Activated CD4-positive, alpha-beta T cell treated with anti-CD3 and anti-CD28 coated beads for 36 hours (primary cell): ENCODE measurements at places on chromosomes 11 and 22. TPM values are rescaled to one million over a fixed set of nuclear protein-coding genes. Genes with fewer than 3 reads are reported as not detected.

- no peak for DNase-seq
Measured at GRCh38 chr11:123018702-123019101, 37.1 kb upstream of the BSX start.

DNA sequence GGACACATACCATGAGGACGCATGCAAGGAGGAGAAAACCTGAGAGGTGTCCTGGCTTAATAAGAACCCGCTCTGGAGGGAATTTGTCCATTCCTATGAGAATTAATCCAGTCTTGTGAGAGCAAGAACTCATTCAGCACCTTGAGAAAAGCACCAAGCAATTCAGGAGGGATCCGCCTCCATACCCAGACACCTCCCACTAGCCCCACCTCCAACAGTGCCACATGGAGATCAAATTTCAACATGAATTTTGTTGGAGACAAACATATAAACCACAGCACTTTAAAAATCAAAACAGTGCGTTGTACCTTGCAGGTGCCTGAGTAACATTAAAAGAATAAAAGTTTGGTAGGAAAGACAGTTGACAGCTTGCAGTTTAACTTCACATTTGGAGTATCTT, 11.4 kb downstream of the UBE4A start:
- no peak for DNase-seq

- DNase-seq = no peak
Measured at GRCh38 chr11:62774407-62774806, 3.2 kb downstream of the TAF6L start.

GRCh38 chr11:88378422-88379066, 41.0 kb upstream of the CTSC start:
- no peak for DNase-seq

DNA sequence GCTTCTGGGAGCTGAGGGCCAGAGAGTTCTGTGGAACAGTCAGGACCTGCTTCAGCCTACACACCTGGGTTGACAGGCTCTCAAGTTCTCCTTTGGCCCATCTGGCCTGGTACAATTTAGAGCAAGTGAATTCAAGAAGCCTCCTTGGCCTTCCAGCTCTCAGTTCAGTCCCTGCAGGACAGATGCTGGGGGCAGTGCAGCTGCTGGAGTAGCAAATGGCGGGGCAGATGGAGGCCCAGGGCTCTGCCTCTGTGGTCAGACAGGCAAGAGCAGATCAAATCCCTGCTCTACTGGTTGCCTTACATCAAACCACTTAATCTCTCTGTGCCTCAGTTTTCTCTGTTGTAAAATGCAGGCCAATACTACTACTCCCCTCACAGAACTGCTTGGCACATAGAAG, 8.7 kb upstream of the KCNK7 start:
- no peak for DNase-seq

GRCh38 chr11:112786196-112786595, 175.0 kb upstream of the NCAM1 start:
- no peak for DNase-seq

DNA sequence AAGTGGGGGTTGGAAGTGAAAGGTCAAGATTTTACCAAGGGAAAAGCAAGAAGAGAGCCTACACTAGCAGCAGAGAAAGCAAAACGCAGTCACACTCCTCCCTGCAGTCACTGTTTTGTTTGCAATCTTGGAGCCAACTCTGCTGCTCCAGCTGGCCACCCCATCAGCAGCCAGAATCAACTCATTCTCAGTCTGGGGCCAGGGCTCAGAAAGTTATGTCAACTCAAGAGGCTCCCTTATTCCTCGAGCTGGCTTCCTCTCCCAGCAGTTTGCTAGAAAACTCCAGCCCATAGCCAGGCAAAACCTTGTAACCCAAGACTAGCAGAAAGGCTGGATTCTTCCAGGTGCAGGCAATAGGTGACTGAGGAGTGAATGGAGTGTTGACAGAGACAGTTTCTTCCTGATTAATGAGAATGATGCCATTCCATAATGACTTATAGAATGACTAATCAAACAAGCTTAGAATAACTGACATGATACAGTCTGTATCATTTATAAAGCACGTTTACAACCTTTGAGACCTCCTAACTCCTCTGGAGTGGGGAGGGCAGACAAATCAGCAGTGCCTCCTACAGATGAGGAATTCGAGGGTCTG, 53.4 kb downstream of the P4HA3 start:
- DNase-seq = no peak

DNA sequence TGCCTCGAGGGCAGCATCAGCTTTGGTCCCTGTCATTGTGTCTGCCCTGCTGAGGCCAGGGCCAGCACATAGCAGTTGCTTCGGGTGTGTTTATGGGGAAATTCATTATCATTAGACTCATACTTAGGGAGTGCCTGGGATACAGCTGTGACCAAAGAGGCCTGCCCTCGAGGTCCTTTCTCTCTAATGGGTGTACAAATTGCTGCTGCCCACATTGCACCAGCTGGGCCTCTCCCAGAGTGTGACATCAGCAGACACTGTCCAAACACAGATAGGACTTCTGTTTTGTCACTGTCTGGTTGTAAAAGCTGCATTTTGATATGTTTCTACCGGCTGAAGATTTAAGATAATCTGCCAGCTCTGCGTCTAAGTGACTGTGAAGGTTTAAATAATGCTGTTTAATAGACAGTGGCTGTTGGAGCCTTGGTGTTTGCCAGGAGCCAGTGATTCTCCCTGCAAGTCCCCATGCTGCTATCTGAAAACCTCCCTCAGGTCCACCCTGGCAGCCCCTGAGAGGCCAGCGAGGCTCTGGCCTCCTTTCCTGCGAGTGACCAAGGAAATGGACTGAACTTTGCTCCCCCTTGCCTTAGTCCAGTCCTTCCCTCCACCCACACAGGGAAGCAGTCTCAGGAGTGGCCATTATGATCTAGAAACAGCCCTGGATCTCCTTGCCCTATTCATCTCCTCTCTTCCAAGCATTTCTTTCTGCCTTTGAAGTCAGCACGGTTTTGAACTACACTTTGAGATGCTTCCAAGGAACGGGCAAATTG, 505.2 kb downstream of the TBC1D22A start:
- no peak for DNase-seq

DNA sequence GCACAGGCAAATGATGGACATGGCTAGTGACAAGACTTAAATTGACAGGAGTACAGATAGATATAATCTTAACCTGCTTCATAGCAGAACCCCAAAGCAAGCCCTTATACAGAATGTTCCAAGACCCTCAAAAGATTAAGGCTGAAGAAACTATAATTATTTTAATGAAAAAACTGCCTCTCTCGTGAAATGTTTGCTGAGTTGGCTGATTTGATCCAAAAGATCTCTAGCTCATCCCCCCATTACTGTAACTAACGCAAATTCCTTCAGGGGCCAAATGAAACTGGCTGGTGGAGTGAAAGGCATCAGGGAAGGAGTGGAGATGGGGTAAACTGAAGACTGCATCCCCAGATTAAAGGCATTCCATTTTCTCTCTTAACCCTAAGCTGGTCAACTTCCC, 19.3 kb downstream of the ALG9 start:
- DNase-seq = no peak

DNA sequence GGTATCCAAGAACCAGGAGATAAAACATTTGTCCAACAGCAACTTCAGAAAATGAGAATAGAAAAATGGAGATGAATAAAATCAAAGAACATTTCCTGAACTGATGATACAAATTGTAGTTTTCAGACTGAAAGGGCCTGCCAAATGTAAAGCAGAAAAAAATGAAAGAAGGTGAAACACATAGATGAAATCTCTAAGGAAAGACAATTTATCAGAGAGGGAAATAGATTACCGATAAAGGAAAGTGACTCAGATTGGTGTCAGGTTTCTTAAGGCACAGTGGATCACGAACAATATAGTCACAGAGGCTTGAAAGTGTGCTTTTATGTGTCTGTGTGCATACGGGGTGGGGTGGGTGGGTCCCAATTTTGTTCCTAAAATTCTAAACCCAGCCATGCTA, 4.1 kb upstream of the STT3A start:
- no peak for DNase-seq

- no peak for DNase-seq
Measured at GRCh38 chr11:102241026-102241425, 76.3 kb upstream of the BIRC3 start.

DNA sequence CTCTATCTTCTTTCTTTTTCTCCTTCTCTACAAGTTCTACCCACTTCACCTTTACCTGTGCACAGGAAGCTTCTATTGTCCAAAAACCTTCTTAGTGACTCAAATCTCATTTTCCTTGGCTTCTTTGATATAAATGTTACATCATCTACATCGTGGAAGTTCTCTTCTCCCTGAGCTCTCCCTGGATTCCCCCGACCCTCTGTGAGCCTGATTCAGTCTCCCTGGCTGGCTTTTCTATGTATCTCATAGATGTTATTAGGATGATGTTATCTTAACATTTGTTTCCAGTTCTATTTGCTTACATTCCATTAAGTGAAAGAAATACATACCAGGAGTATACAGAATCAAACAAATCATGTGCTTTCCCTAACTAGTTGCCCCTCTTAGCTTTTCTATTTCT, 235.8 kb upstream of the PITPNB start:
- no peak for DNase-seq

DNA sequence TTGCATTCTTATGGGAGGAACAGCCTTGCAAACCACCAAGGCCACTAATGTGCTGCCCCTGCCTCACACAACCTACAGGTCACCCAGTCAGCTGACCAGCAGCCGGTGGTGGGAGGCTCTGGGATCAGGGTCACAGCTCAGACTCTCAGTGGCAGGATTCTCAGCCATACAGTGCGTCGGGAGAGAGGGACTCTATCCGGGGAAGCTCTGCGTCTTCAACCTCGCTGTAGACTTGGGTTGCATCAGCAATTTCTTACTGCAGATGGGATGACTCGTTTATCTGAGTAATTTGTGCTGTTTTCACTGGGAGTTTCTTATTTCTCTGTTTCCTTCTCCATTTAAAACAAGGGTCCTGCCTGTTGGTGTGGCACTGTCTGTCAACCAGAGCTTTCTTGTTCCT, 257.7 kb downstream of the TBC1D22A start:
- DNase-seq = no peak

DNA sequence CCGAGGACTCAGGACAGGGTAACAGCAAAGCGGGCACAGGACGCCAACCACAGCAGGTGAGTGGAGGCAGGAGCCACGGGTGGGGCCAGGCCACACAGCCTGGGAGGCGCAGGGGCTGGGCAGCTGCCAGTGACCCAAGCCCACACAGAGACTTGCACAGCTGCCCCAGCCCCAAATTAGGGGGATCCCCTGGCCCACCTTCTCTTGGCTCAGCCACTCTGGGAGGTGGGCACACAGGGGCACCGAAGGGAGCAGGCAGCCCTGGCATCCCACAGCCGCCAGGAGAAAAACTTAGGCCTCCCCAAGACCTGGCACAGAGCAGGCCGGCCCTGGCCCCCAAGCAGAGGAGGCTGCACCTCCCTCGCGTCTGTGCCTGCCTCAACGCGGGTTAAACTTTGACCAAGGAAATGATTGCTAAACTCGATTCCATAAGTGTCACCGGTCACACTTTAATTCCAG, at the start of gene SLC22A12:
SLC22A12 (plus strand) TSS at position 458 of the 459 bp plus-strand sequence. CDS start 337 bp downstream, outside the sequence.
- DNase-seq = no peak

- no peak for DNase-seq
Measured at GRCh38 chr22:22178992-22179391, 65.6 kb upstream of the VPREB1 start.

DNA sequence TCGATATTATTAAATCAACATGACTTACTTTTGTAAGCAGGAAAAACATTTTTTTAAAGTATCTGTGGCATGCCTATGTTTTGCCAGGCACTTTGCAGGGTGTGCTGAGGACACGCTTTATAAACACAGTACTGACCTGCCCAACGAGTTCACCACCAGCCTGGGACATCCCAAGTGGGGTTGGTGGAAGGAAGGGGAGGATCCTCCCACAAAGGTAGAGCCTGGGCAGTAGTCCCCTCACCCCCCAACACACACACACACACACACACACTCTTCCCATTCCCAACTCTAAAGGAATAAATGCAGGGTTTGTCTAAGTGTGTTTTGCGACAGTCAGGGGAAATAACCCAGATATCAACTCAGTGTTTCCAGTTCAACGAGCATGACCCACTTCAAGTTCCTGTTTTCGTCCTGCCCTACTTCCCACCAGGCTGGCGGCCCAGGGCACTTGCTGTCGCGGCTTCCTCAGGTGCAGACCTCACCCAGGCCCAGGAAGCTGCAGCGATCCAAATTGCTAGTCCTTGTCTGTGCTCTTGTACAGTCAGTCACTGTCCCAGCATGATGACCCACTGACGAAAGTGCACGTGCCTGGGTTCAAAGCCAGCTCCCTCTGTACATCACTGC, 3.1 kb downstream of the CERK start:
- DNase-seq = peak; percentile 68

GRCh38 chr11:313304-313786, 495 bp upstream of the IFITM1 start:
- peak; percentile 46 for DNase-seq

- no peak for DNase-seq
Measured at GRCh38 chr11:60791153-60791933, 6.2 kb downstream of the MS4A10 start.

GRCh38 chr22:25987948-25988347, 181.3 kb upstream of the SEZ6L start:
- peak; percentile 5 for DNase-seq

DNA sequence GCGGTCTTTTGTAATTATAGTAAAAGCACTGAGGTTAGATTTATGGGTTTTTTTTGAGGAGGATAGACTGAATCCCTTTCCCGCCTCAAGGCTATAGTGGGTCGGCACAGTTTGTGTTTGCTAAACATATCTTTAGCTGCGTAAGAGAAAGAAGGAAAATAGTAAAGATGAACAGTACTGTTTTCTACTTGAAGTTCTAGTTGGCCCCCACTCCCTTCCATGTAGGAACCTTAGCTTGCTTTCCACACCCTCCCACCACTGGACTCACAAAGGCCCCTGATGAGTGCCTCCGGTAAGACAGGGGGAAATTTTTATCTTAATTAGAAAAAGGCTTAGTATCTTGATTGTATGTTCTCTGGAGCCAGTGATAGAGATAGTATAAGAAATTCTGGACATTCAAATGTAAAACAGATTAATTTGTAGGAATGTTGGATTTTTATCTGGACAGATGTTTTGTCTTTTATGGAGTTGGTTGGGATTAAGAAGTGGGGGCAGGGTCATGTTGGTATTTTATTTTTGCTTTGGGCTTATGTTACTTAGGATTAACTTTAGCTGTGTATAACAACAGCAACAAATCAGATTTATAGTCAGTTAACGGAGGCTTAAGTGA, 49.4 kb downstream of the PTPRJ start:
- DNase-seq = no peak

DNA sequence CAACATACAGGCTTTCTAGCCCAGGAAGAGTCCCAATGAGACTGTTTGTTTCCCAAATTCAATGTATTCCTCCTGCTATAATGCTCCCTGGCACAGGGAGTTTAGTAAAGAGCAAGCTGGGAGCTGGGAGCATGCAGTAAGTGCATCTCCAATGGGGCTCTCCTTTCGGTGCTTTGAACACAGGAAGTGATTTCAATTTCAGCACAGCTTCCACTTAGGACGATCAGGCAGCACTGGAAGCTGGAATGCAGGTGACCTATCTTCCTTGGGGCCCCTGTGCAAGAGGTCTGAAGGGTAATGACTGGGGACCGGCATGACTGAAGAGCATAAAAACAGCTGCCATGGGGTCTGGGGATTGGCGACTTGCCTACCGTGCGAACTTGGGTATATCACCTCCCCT, 76.0 kb downstream of the LARGE1 start:
- no peak for DNase-seq

- no peak for DNase-seq
Measured at GRCh38 chr11:119936426-119936825, 201.5 kb downstream of the TRIM29 start.

The EMID1 gene
- not detected for total RNA-seq

The C22orf23 gene
- total RNA-seq = 0.16 TPM

The RAG2 gene
- total RNA-seq = not detected

The MMP8 gene
- not detected for total RNA-seq

The CDCA5 gene
- 111 TPM for total RNA-seq

The MS4A3 gene
- total RNA-seq = not detected

The ALDH3B1 gene
- total RNA-seq = not detected

The NAALAD2 gene
- total RNA-seq = not detected

The PHF21B gene
- total RNA-seq = not detected

The OMP gene
- not detected for total RNA-seq

The FOXRED2 gene
- total RNA-seq = 15.7 TPM
